Activated naive CD4-positive, alpha-beta T cell treated with Interleukin-2 at 50 U/mL for 16 hours (primary cell): ENCODE measurements at places on chromosomes 16 and 17.
A peak's percentile ranks its signal among the peaks of the same experiment; 100 is the strongest.

DNA sequence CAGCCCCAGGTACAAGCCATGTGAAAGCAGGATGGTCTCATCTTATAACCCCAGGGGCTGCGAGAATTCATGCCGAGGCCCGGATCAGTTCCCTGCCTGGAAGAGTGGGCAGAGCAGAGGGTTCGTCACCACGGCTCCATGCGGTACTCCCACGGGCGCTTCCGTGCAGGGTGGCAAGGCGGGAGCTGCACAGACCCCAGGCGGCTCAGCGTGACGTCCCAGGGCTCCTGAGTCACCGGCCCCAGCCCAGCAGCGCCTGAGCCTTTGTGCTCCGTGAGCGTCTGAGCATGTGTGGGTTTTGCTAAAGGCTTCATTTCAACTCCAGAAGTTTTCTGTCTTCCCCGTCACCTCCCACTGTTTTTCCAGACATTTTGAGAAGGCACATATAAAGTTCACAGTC, 71.2 kb upstream of the CHMP6 start:
- no peak for DNase-seq

- DNase-seq, result no peak
Measured at GRCh38 chr16:24036038-24036543, 200.3 kb downstream of the PRKCB start.

GRCh38 chr16:57637020-57637419, 8.6 kb downstream of the ADGRG1 start:
- no peak for DNase-seq

DNA sequence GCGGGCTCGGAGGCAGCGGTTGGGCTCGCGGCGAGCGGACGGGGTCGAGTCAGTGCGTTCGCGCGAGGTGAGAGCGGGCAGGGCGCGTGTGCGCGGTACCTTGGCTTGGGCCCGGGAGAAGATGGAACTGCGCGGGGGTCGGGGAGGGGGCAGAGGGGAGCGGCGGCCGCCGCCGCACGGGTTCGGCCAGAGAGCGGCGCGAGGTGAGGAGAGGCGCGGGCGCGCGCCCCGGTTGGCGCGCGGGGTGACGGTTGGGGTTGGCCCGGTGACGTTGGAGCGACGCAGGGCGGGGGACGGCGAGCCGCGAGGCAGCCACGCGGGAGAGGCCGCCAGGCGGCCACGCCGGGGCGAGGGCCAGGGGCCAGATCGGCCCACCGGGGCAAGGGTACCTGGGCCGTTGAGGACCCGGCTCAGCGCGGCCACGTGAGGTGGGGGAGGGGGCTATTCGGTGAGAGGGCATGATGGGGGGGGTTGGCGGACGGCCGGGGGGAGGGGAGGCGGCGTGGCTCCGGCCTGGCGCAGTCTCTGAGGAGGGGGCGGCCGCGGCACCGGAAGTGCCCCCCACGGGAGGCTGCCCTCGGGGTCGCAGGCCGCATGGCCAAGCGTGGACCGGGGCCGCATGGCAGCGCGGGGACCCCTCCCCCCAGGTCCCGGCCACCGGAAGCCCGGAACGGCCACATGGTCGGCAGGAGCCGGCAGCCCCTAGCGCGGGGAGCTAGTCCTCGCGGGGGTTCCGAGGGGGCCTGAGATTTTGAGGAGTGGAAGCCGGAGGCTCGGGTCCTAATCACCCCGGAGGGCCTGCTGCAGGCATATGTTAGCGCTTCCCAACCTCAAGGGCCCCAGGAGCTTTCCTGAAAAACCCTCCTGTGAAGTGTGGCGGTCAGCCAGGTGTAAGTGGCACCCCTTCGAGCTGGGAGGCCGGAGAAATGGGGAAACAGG, 527 bp downstream of the EIF5A start:
- peak; percentile 56 for DNase-seq

- no peak for DNase-seq
Measured at GRCh38 chr17:9241371-9241712, 220.0 kb downstream of the NTN1 start.

- no peak for DNase-seq
Measured at GRCh38 chr17:41784207-41784744, 2.2 kb downstream of the JUP start.

DNA sequence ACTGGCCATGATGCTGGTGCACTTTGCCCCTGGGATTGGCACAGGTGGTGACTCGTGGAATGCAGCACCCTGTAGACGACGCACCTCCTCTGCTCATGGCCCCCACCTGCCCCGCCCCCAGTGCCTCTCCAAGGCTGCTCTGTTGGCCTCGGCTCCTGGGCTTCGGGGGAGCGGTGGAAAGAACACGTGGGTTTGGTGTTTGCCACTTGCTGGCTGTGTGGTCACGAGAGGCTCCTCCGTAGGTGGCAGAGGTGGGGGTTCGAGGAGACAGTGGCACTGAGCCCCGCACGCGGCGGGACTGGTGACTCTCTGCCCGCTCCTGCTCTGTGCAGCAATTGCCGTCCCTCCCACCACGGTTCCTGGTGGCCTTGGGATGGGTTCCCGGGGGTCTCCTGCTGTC, 82.8 kb upstream of the ZNF750 start:
- DNase-seq, result no peak

GRCh38 chr16:59864981-59865666, 1131.0 kb upstream of the GOT2 start:
- no peak for DNase-seq

DNA sequence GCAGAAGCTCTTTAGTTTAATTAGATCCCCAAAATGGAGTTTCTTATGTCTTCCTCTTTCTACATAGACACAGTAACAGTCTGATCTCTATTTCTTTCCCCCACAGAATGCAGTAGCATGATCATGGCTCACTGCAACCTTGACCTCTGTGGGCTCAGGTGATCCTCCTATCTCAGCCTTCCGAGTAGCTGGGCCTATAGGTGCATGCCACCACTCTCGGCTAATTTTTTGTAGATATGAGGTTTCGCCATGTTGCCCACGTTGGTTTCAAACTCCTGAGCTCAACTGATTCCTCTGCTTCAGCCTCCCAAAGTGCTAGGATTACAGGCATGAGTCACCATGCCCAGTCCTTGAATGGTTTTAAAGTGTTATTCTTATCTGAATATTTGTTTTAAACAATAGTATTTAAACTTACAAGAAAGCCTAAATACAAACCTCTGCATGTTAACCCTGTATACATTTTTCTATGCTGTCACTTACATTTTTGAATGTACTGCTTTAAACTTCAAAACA, 120.6 kb downstream of the GOSR1 start:
- DNase-seq, result no peak

DNA sequence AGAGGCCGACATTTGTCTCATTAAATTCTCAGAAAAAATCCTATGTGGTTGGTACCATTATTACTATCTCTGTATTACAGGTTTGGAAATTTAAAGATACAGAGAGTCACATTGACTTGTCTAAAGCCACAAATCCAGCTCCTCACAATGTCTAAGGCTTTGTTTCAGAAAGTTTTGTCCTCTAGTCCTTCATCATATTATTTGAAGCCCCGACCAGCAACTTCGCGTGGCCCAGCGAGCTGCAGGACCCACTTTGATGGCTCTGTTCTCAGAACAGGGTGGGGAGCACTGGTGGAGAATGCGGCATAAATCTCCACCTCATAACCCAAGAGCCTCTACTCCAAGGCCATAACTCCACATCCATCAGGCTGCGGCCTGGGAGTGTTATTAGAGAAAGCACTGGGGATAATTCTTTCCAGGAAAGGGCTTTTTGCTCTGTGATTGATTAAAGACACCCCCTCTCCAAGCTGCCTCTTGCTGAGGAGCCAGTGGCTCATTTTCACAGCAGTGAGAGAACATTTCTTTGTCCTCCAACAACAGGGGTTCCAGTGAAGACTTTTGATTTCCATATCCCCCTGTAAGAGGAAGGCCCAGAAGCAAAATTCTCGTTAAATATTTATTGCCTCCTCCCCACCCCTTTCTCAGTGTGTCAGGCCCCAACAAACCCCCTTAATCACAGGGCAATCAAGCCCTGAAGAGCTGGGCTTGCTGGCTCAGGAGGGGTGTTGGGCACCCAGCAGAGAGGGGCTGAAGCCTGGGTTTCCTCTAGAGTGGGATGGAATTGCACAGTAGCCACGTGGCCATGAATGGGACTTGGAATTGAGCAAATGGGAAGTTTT, 113.7 kb upstream of the CDH11 start:
- no peak for DNase-seq

DNA sequence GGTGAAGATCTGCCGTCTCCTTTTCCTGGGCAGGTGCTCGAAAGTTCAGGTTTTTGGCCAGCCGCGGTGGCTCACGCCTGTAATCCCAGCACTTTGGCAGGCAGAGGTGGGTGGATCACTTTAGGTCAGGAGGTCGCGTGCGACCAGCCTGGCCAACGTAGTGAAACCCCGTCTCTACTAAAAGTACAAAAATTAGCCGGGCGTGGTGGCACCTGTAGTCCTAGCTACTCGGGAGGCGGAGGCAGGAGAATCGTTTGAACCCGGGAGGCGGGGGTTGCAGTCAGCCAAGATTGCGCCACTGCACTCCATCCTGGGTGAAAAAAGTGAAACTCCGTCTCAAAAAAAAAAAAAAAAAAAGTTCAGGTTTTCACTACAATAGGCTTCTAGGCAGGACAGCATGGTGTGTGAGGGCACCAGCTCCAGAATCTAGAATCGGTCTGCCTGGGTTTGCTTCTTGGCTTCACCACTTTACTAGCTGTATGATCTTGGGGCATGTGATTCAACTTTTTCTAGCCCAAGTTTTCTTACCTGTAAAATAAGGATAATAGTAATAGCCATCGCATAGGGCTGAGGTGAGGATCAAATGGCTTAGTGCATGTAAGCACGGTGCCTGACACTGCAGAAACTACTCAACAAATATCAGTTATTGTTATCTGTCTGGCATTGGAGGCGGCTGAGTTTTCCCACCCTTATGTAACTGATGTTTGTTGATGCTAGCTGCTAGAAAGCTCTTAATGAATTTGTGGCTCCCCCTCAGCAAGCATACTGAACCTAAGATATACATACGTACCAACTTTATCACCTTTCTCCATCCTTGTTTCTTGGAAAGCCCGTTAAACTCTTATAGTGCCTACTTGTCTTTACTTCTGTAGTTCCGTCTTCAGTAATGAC, 1.3 kb downstream of the PSMD12 start:
- peak; percentile 29 for DNase-seq

DNA sequence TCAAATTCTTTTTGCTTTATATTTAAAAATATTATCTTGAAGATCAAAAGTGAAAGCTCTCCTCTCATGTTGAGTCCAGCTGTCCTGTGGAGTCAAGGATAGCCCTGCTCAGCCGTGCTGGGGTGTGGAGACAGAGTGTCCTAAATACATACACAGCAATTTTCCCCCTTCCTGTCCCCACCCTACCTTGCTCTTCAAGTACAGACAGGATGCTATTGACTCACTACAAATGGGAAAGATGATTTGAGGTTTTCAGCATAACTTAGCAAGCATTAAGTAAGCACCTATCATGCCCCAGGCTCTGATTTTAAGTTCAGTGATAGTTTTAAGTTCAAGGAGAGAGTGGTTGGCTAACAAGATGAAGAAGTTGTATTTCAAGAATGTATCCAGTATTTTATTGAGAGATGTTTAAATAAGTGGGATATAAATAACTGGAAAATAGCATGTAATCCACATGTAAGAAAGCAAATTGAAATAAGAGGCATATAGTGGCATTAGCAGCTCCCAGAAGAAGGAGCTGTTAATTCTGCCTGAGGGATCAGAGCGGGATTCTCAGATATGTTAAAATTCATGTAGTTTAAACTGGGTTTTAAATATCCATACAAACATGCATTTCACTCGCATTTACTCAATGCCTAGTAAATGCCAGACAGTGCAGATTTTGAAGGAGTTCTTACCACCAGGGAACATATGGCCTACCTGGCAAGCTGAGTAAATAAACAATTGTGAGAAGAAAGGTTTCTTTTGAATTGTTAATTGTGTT, 183.5 kb upstream of the ANKFN1 start:
- DNase-seq, result no peak

DNA sequence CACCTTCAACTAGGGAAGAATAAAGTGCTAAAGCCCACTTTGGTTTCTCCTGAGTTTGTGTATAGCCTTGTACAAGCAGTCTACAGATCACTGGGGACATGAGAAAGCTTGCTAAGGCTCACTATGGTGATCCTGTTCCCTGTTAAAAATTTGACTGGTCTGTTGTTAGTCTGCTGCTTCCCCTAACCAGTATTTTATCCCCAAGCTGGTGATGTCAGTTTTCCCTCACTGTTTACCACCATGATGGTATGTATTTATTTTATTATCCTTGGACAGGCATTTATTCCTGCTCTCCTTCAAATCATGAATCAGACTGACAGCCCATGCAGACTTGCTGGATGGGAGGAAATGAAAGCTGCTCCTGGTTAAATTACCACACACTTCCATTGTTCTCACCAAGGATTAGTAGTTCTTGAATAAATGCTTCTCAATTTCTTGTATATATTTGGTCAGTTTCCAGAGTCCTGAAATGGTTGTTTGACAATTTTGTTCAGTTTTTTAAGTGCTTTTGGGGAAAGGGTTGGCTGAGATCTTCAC, 99.6 kb downstream of the CA4 start:
- DNase-seq, result no peak

DNA sequence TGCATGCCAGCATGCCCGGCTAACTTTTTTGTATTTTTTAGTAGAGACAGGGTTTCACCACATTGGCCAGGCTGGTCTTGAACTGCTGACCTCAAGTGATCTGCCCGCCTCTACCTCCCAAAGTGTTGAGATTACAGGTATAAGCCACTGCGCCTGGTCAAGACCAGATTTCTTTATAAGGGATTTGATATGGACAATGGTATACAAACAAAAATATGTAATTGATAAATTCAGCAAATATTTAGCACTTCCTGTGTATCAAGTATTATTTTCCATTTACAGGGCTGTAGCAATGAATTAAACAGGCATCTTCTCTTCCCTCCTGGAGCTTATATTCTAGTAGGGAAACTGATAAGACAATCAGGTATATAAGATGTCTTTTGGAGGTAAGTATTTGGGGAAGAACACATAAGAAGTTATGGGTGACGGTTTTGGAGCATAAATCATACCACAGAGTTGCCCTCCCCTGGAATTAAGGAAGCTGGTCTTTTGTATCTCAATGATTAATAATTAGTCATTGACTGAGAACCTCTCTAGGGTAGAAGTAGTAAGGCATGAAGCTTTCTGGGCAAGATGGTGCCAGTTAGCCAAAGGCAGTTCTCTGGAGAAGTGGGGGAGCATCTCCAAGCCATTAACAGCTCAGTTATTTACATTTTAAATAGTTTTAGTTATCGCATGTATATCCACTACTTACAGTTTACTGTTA, 35.8 kb downstream of the TANC2 start:
- no peak for DNase-seq

DNA sequence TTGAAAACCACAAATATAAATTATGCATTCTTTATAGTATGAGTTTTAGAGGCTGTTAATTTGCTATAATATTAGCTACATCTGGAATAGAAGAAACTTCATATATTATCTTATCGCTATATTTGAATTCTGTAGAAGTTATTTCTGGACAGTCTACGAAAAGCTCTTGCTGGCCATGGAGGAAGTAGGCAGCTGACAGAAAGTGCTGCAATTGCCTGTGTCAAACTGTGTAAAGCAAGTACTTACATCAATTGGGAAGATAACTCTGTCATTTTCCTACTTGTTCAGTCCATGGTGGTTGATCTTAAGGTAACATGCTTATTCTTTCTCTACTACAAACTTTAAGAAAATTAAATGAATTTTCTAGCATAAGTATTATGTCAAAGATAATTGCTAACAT, 96.8 kb downstream of the OMG start:
- no peak for DNase-seq

- no peak for DNase-seq
Measured at GRCh38 chr16:68526143-68526781, 12.8 kb upstream of the ZFP90 start.
